ENCODE measurements at places on chromosomes 5 and 9.

GRCh38 chr5:10246761-10247160 is 2.9 kb downstream of the ATPSCKMT start:
- no peak for DNase-seq

GRCh38 chr9:133682818-133683585 is 46.8 kb downstream of the DBH start:
- DNase-seq: no peak

- no peak for DNase-seq
Measured at GRCh38 chr9:91332546-91333231, 29.0 kb downstream of the AUH start.

- DNase-seq: no peak
Measured at GRCh38 chr5:15943487-15943886, 236.1 kb downstream of the MARCHF11 start.

- no peak for DNase-seq
Measured at GRCh38 chr5:154701181-154701580, 54.0 kb upstream of the LARP1 start.
